ENCODE measurements at places on chromosomes 5 and 9. TPM values are rescaled to one million over a fixed set of nuclear protein-coding genes. Genes with fewer than 3 reads are reported as not detected.

DNA sequence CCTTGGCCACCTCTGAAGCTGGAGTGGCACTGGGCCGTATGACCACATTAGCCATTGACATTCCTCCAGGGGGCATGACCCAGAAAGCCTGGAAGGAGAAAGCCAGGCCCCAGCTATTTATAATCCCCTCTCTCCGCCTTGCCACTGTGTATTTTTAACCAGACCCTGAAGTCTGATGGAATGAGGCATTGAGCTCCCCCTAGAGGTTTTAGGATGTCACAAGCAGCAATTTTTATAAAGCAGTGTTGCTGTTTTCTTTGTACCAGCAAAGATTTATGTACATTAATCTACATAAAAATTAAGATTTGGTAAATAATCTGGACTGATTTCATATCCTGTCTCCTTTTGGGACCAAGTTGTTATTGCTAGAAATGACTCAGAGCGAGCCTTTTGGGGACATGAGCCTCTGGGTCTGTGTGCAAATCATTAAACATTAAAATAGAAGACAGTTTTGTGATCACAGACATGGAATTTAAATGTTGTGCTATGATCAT lies 127.1 kb downstream of the TRIO start:
- peak; percentile 88 for DNase-seq

DNA sequence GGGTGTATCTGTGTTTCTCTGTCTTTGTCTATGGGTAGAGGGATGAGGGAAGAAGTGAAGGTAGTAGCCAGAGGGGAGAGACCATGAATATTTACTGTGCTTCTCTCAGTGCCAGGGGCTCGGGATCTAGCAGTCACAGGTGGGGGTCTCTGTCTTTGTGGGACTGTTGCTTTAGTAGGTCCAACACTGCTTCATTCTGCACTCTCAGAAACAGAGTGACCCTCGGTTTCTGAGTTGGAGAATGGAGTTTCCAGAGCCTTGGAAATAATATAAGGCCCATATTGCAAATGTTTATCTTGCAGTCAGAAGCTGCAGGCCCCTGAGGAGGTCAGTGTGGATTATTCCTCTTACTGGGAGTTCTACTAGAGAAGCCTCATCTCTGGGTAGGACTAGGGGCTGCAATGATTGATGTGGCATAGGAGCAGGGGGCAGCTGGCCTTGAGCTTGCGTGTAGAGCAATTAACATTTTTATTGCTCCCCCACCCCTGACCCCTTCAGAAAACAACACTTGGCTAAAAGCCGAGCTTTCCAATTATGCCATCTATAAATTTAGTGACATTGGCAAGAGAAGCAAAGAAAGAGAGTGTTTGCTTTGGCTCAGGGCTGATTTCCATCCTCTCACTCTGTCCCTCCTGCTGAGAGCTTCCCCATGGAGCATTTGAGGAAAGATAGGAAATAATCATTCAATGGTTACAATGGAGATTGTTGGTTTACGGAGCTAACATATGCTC lies 55.0 kb upstream of the TRPC7 start:
- no peak for DNase-seq

DNA sequence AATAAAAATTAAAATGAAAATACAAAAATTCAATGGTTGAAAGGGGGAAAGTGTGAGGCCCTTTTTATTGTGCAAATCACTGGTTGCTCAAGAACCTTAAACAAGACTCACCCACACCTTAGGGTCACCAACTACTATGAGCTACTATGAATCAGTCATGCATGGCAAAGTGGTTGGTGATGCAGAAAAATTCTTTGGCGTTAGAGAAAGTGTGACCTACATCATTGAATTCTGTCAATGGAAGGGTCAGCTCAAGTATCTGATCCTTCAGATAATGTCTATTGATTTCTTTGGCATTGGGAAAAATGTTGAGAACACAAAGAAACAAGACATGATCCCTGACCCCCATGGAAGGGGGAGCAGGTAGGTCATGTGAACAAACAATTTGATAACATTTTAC lies 149.7 kb upstream of the ADCY2 start:
- no peak for DNase-seq

Gene IFNB1
- total RNA-seq: not detected

Gene FBP2
- not detected for total RNA-seq

Gene C7
- total RNA-seq: not detected

Gene C8G
- not detected for total RNA-seq

All from A172 (cell line).